ENCODE measurements at places on chromosomes 2 and 18.

- no peak for DNase-seq
These were observed 291.6 kb downstream of the ALPK2 start for GRCh38 chr18:58337285-58337684.

DNA sequence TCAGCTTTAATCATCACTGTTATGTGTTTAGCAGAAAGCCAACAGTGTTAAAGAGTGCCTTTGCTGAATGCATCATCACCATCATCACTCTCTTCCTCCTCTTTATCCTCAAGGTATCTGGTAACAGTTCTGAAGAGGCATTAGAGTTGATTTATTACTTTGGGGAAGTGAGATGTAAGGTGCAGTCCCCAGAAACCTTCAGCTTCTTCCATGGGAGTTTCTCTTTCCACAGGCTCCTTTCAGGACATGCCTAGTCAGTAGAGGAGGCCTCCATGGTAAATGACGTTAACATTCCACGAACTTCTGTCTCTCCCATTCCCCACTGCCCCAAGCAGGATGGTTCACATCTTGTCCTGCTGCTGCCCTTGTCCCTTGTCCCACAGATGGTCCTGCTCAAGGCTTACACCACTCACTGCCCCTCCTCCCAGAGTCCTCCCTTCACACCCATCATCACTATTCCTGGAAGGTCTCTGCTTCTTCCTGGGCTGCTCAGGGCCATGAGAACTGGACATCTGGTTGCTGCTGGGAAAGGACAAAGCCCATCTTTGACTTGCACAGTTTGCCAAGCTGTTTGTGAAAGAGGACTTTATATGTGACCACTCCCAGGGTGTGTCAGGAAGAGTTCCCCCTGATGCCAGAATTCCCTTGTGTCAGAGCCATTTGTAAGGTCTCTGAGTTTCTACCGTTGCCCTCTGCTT is 5.3 kb upstream of the REG1A start:
- no peak for DNase-seq

DNA sequence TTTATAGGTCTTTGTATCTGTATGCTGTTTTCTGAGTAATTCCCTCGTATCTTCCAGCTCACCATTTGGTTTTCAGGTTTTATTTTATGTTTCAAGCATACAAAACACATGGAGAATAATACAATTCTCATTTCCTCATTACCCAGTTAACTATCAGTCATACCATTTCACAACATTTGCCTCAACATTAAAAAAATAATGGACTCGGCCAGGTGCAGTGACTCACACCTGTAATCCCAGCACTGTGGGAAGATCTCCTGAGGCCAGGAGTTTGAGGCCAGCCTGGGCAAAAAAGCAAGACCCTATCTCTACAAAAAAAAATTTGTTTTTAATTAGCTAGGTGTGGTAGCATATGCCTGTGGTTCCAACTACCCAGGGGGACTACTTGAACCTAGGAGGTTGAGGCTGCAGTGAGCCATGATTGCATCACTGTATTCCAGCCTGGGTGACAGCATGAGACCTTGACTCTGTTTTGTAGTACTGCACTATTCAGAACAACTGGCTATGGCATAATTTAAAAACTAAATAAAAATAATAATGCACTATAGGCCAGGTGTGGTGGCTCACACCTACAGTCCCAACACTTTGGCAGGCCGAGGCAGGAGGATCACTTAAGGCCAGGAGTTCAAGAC is 20.3 kb downstream of the NPC1 start:
- DNase-seq, result no peak

- DNase-seq, result no peak
These were observed 75.0 kb downstream of the GLI2 start for GRCh38 chr2:120810639-120811038.
